NCI-H2107 (cell line): ENCODE measurements at places on chromosomes 7 and 10.

DNA sequence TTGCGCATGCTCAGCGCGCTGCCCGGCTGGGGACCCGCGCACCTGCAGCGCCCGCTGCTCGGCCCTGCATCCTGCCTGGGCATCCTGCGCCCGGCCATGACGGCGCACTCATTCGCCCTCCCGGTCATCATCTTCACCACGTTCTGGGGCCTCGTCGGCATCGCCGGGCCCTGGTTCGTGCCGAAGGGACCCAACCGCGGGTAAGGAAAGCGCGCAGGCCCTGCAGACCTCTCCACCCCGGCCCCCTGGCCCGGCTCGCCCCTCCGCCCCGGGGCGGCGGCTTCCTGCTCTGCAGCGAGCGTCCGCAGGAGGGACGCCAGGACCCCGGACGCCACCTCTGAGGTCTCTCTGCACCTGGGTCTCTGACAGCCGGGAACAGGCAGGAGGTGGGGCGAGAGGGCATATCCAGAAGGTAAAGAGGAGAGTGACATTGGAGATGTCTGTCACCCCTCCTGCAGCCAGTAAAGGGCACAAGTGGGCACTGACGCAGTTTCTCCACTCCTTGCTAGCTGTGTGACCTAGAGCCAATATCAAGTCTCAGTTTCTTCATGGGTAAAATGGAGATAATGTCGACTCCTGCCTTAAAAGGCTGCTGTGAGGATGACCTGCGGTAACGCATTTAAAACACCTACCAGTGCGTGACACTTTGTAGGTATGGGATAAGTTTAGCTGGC is 338 bp downstream of the ATP6V0E2 start:
- no peak for DNase-seq

GRCh38 chr7:4830176-4830575 is 31.7 kb downstream of the PAPOLB start:
- no peak for DNase-seq

DNA sequence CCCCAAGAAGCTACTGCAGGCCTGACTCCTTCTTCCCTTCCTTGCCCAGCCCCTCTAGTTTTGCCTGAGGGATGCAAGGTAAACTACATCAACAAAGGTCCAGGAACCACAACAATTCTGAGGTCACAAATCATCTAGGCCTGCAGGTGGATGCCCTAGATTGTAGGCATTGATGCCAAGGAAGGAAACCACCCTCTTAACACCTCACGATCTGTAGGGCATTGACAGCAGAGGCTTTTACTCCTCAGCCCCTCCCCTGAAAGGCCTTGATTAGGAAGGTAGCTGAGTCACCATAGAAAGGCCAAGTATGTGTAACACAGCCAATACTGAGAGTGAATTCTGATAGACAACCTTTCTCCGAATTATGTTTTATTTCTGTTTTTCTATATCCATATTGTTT is 46.7 kb upstream of the FAM3C start:
- no peak for DNase-seq

- no peak for DNase-seq
Measured at GRCh38 chr7:12963435-12963834, 276.0 kb downstream of the ARL4A start.

DNA sequence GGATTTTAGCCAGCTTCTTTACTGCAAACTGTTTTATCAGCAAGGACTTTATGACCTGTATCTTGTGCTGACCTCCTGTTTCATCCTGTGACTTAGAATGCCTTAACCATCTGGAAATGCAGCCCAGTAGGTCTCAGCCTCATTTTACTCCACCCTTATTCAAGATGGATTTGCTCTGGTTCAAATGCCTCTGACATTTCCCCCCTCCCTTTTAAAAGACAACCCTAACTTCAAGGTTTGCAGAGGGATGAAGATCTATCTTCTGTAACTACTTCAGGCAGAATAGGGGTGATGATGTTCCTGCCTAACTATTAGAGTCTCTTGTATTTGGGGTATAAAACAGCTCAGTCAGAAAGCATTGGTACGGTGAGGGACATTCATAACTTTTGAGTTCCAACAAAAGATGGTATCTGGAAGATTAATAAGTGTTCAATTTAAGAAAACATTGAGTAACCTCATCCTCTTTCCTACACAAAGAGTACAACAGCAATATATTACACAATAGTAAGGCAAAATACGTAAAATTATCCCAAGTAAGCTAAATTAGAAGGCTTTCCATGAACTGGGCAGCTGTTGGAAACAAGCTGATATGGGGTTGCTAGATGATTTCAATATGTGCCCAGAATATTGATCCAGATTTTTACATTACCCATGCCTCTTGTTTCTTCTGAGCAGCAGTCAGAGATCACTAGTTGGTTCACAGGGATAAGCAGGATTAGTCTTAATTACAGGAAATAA is 40.0 kb upstream of the LRGUK start:
- DNase-seq = no peak

DNA sequence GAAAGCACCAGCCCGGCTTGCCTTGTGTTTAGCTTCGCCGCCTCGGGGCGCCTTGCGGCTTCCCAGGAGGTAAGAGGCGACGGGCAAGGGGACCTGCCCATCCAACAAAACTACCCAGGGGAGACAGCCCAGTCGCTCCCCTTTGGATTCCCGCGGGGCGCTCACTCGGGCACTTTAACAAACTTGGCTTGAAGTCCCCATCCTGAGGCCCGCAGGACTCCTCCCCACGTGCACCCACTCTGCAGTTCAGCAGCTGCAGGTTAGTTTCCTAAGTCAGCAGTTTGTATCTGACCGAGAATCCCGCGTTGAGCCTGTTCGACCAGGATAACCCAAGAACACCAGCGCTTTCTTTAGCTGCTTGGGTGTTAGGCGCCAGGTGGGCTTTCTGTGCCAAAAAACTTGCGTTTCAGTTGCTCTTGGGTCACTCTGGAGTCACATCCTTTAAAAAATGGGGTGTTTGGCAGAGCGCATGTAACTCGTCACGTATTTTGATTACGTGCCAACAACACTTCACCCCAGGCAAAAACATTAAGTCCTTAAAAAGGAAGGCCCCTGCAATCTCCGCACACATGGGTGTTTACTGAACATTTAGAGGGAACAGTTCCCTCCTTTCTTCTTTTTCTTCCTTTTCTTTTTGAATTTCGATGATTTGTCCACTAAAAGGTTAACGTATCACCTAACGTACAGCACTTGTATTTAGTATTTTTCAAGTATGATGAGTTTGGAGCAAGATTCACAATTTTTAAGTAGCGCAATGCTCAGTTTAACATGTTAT is 876 bp downstream of the DNAH11 start:
- DNase-seq = no peak

GRCh38 chr10:58143944-58144343 is 123.8 kb downstream of the IPMK start:
- DNase-seq = no peak

- DNase-seq = peak; percentile 93
Measured at GRCh38 chr7:152436111-152436930, 518 bp upstream of the KMT2C start.

GRCh38 chr7:122710916-122711315 is 8.2 kb upstream of the RNF148 start:
- DNase-seq = no peak

GRCh38 chr7:137404660-137405317 is 61.3 kb upstream of the PTN start:
- DNase-seq = no peak

- DNase-seq = peak; percentile 65
Measured at GRCh38 chr7:150942001-150942590, 36.0 kb downstream of the KCNH2 start.

DNA sequence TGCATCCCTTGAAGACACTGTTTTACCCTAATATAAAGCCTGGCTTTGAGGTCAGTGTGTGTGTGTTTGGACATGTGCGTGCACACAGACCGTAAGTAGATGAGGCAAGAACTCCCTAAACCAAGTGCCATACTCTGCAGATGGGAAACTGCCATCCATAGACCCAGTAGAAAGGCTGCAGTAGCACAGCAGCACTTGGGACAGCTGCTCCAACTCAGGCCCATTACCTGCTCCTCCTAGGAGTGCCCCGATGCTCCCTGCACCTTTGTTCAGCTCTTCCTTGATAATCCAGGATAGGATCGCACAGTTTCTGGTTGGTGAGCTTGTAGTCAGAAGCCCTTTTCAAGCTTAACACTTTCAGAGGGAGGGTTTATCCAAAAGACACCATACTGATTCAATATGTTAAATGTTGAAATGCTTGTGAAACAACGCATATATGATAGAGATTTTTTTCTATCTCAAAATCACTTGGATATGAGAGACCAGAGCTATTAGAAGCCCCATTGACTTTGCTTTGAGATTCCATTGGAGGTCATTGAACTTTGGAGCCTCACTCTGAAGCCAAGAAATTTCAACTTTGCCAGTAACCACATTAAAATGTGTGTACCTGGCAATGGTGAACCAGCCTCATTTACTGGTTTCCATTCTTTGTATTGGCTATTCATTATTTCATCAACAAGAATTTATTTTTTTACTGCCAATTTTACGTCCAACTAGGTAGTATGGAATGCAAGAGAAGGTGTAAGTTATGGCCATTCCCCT is 757.0 kb upstream of the GALNT17 start:
- no peak for DNase-seq

GRCh38 chr10:7291487-7292270 is 119.2 kb downstream of the SFMBT2 start:
- no peak for DNase-seq

GRCh38 chr7:140639366-140640053 is 1.1 kb downstream of the DENND2A start:
- no peak for DNase-seq

DNA sequence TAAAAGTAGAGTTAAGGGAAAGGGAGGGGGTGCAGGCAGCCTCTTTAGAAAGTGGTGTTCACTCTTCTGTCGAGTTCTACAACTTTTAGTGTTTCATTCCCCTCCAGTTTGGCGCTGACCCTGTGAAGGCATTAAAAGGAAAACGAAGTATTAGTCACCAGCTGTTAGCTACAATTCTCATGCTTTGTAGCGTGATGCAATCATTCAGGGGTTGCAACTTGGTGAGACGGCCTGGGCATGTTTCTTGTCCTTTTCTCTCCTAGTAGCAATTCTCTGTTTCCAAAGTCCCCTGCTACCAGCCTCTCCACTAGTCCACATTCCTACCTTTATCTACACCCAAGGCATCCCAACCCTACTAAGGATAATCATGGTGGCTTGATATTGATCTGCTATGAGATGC is 33.7 kb upstream of the DGKI start:
- no peak for DNase-seq

GRCh38 chr10:74174521-74174920 is 23.5 kb downstream of the ADK start:
- no peak for DNase-seq

- DNase-seq = no peak
Measured at GRCh38 chr10:21069929-21070700, 173.0 kb upstream of the NEBL start.

- no peak for DNase-seq
Measured at GRCh38 chr10:51768886-51769465, 69.6 kb upstream of the CSTF2T start.

DNA sequence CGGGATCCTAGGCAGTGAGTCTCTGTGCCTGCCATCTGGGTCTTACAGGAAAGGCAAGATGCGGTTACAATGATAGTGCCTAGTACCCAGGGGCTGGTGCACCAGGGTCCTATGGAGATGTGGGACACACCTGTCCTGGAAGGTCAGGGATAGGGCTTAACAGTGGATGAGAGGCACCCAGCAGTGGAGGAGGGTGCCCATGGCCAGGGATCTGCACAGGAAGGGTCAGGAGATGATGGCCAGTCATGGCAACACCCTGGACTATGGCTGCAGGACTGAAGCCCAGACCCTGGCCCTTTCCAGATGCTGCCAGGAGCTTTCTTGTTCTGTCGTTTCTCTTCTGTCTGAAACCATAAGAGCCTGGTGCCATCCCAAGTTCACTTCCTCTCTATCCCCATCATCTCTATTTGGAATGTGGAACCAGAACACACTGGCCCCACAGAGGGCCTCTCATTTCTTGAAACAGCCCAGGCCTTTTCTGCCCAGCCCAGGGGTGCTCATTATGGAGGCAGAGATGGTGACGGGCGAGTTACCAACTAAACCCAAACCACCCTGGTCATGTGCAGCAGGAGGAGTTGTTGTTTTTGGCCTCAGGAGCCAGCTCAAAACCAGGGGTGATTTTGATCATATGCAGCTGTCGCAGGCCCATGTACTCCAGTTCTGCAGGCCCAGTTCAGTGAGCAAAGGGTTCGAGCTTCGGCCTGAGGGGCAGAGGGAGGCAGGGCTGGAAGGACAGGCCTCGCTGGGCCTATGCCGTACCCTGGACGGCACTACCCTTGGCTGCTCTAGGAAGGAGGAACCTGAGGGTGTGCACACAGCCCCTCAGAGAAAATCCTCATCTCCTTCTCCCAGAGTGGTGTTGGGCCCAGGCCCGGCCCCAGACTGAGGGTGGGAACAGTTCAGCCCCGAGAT is 52.6 kb upstream of the GDF10 start:
- no peak for DNase-seq

GRCh38 chr7:45921699-45922519 is 837 bp upstream of the IGFBP3 start:
- DNase-seq = no peak

GRCh38 chr7:113810080-113810744 is 108.6 kb downstream of the PPP1R3A start:
- DNase-seq = no peak

GRCh38 chr10:7306147-7306546 is 104.7 kb downstream of the SFMBT2 start:
- no peak for DNase-seq

DNA sequence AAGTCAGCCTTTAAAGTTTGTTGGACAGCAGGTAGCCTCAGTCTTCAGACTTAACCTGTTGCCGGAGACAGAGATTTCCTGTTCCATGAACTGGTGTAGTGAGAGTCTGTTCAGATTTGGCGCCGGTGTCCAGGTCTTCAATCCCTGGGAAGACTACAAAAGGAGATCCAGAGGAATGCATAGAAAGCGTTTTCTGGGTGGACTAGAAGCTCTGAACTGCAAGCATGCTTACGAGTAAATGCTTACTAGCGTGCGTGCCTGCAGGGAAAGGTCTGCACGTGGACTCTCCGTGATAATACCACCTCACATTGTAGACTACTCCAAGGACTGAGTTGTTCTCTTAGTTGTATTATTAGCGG is 878 bp downstream of the GLRX3 start:
- DNase-seq = no peak

GRCh38 chr10:87642988-87643387 is 16.7 kb upstream of the PAPSS2 start:
- no peak for DNase-seq

- no peak for DNase-seq
Measured at GRCh38 chr10:32627183-32627582, 181.2 kb downstream of the CCDC7 start.

DNA sequence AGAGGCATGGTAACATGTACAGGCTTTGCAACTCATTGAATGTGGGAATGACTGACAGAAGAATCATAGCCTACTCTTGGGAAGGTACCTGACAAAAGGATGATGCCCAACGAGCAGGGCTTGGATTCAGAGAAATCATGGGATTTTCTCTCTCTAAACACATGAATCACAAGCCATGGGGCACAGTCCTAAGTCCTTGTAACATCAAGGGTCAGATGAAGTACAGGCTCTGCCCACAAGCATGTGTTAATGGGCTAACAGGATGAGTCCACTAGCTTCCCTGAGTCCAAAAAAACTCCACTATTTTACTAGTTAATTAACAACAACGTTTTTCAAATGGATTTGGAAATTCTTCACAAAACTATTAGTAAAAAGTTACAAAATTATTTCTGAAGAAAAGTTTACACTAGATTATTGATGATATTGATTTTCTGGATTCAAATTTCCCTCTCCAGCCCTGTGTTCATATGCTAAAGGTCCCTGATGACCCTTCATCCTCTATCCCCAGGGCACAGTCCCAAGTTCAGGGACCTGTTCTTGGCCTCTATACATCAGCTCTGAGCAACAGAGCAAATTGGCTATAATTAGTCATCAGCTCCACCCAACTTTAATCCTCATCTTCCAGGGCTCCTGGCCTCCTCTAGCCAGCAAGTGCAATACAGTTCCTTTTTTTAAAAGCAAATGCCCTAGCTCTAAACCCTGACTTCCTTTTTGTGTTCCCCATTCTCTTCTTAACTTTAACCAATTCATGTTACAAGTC is 99.8 kb downstream of the GSAP start:
- DNase-seq = no peak
